ENCODE measurements at places on chromosomes 7 and 10.

GRCh38 chr7:26584326-26584725, 280.1 kb downstream of the SKAP2 start:
- no peak for DNase-seq

GRCh38 chr10:101967713-101968112, 88.3 kb downstream of the ARMH3 start:
- no peak for DNase-seq

GRCh38 chr7:70042533-70042932, 444.3 kb downstream of the AUTS2 start:
- no peak for DNase-seq

DNA sequence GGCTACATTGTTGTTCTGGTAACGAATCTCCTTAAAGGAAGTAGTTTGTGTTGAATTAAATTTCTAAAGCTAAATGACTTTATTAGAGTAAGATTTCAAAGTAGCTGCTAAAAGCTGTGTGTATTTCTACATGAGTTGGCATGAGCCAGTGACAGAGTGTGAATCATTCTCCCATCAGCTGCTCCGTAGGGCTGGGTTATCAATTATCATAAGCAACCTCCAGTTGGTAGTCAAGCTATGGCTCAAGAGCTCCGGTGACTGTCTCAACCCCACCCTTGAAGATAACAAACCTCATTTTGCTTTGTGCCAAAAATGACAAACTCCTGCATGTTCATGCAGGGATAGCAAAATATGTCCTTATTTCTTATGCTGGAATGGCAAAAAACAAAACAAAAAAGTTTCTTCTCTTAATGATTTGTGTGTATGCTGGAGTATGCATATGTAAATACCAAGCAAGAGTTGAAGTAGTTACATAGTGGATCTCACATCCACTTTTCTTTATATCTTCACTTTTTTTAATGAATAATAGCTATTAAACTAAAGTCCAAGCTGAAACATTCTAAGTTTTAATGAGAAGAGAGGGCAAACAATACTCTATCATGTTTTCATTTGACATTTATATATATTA, 249.4 kb downstream of the CACNA2D1 start:
- peak; percentile 77 for DNase-seq

DNA sequence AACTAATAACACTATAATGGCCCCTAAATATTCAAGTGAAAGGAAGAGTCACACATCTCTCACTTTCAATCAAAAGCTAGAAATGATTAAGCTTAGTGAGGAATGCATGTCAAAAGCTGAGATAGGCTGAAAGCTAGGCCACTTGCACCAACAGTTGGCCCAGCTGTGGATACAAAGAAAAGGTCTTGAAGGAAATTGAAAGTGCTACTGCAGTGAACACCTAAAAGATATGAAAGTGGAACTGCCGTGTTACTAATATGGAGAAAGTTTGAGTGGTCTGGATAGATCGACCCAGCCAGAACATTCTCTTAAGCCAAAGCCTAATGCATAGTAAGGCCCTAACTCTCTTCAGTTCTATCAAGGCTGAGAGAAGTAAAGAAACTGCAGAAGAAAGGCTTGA, 12.1 kb upstream of the SNX13 start:
- no peak for DNase-seq

DNA sequence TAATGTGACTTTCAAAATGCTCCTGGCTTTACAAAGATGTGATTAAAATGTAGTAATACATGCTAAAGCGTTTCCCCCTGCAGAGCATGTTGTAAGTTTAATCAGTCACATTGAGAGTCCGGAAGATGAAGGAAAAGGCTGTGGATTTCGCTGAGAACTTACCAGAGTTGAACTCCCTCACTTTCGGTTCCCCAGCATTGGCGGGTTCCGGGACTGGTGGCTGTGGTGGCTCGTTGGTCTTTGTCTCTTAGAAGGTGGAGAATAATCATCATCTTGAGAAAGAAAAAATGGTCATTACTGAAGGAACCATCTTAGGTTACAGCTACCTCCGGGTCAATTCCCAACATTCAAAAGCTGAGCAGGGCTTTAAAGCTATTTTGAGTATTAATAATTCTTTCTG, 9.6 kb upstream of the NUPR2 start:
- DNase-seq: no peak

DNA sequence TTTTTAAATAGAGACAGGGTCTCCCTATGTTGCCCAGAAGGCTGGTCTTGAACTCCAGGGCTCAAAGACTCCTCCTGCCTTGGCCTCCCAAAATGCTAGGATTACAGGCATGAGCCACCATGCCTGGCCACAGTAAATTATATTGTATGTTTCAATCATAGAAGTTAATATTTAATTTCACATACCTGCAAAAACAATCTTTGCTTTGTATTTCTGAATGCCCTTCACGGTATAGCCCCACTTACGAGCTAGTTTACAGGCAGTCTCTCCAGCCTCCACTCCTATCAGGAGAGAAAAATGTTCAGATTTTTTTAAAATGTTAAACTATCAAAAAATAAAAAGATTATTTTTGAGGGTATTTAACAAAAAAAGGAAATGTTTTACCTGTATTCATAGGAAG, 10.4 kb downstream of the OAT start:
- DNase-seq: no peak

GRCh38 chr7:70458745-70459144, 673.2 kb upstream of the GALNT17 start:
- no peak for DNase-seq

DNA sequence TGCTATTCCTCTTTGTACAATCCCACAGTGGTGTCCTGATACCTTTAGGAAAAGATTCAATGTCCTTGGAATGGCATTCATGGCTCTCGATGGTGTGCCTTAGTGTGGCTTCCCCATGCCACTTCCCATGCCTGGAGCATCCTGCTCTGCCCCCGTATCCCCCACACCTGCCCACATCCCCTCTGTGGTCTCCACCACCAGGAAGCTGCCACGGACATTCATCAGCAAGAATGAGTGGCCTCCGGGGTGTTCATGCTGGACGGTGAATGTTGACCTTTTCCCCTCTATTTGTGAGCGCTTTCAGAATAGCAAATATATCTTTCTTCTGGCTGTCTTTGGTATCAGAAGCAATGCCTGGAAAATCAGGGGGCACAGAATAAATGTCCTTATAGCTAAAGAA, 262.0 kb upstream of the NRP1 start:
- DNase-seq: no peak

- no peak for DNase-seq
Observed at GRCh38 chr10:86888585-86889381, 68.6 kb downstream of the MMRN2 start.

GRCh38 chr7:102283477-102284189, 3.0 kb upstream of the SH2B2 start:
- DNase-seq: no peak

GRCh38 chr10:110498982-110499795, 1.5 kb downstream of the DUSP5 start:
- DNase-seq: peak; percentile 28

DNA sequence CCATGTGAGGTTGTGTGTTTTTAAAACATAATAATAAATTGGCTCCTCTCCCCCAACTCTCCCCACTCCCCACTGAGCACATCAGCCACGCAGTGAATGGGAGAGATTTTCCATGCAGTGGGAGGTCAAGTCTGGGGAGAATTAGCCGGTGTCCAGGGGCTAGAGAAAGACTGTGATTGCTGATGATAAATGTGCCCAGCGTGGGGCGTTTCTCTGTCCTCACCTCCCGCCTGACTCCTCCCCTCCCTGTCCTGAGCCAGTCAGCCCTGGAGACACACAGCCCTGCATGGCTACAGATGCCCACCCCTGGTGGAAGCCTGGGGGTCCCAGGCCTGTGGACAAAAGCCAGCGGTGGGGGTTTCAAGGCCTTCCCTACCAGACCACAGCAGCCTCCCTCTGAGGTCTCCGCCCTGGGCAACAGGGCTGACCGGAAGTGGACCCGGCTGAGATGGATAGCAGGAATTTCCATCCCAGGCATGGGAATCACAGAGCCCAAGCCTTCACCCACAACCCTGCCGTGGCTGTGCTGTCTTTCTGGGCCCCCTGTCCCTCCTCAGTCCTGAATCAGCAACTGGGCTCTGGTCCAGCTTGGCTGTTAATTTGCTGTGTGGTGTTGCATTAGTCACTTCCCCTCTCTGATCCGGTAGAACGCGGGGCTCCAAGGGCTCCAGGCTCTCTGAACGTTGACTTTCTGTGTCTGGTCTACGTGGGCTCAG, 46.8 kb upstream of the SLC29A3 start:
- DNase-seq: no peak

GRCh38 chr7:50329775-50330174, 25.3 kb downstream of the IKZF1 start:
- DNase-seq: no peak

DNA sequence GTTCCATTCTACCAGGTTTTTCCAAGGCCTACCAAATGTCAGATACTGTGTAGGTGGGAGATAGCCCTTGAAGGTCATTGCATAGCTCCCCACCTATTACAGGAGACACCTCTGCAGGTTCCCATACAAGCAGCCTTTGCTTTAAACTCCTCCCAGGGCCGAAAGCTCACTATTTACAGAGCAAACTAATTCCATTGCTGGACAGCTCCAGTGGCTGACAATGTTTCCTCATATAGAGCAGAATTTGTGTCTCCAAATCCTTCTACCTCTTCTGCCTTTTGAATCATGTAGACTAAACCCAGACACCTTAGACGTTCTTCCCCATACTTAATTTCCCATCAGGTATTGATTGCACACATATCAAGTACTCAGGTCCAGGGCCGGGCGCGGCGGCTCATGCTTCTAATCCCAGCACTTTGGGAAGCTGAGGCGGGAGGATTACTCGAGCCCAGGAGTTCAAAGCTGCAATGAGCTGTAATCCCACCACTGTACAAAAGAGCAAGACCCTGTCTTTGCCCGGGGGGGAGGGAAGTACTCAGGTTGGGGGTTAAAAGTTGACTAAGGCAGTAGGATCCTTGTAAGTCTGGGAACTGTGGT, 2.1 kb downstream of the CNNM1 start:
- no peak for DNase-seq

GRCh38 chr7:1055491-1055955, 11.2 kb downstream of the GPR146 start:
- peak; percentile 56 for DNase-seq

- DNase-seq: no peak
Observed at GRCh38 chr7:28845106-28845505, 113.0 kb downstream of the TRIL start.

- DNase-seq: no peak
Observed at GRCh38 chr7:102201576-102201975, 85.1 kb upstream of the SH2B2 start.

DNA sequence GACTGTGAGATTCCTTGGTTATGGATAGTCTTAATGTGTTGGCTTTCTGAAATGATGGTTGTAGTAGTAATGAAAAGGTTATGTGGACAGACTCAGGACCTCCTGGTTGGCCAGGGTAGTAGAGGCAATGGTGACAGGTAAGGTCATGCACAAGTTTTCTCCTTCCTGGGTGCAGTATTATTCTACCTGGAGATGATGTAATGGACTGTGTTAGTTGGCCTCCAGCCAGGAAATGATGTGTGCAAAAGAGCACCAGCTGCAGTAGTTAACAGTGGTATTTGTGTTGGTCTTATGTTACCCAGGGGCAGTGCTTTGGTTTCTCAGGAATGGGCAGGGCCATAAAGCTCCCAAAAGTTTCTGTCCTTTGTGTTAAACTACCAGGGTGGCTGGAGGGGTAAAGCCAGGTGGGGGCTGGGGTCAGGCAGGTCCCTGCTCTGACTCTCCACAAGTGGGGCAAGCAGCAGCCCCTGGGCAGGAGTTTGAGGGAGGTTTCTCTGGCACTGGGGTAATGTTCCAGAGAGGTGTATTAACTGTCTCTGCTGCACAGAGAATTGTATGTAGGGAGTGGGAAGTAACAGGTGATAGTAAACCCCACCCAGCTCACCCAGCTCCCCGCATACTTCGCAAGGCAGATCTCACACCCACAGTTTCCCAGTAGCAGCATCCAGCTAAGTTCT, 36.3 kb downstream of the GPR22 start:
- peak; percentile 31 for DNase-seq

- DNase-seq: peak; percentile 54
Observed at GRCh38 chr10:125521721-125522680, 161.0 kb downstream of the TEX36 start.

DNA sequence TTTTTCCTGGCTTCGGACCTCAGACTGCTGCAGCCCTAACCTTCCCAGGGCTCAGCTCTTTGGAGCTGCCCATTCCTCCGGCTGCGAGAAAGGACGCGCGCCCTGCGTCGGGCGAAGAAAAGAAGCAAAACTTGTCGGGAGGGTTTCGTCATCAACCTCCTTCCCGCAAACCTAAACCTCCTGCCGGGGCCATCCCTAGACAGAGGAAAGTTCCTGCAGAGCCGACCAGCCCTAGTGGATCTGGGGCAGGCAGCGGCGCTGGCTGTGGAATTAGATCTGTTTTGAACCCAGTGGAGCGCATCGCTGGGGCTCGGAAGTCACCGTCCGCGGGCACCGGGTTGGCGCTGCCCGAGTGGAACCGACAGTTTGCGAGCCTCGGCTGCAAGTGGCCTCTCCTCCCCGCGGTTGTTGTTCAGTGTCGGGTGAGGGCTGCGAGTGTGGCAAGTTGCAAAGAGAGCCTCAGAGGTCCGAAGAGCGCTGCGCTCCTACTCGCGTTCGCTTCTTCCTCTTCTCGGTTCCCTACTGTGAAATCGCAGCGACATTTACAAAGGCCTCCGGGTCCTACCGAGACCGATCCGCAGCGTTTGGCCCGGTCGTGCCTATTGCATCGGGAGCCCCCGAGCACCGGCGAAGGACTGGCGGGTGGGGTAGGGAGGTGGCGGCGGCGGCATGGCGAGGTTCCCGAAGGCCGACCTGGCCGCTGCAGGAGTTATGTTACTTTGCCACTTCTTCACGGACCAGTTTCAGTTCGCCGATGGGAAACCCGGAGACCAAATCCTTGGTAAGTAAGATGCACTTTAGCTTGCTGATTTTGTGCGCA, at the start of gene PLXDC2:
Gene PLXDC2 (plus strand): TSS at position 22 of the 820 bp plus-strand sequence.
- DNase-seq: peak; percentile 15

DNA sequence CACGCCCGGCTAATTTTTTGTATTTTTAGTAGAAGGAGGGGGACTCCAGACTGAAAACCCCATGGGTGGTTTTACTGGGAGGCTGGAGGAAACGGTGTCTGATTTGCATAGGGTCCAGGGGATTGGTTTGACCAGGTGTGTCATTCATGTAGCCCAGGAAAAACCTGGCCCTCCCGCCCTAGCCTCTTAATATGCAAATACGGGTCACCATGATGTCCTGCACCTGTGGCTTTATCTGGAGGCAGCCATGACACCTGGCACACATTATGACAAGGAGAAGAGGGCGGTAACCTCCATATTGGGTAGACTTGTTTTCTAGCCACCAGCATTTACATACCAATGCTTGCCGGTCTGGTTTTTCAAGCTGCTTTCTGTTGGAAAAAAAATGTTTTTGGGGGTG, 68.0 kb downstream of the TRIL start:
- no peak for DNase-seq

DNA sequence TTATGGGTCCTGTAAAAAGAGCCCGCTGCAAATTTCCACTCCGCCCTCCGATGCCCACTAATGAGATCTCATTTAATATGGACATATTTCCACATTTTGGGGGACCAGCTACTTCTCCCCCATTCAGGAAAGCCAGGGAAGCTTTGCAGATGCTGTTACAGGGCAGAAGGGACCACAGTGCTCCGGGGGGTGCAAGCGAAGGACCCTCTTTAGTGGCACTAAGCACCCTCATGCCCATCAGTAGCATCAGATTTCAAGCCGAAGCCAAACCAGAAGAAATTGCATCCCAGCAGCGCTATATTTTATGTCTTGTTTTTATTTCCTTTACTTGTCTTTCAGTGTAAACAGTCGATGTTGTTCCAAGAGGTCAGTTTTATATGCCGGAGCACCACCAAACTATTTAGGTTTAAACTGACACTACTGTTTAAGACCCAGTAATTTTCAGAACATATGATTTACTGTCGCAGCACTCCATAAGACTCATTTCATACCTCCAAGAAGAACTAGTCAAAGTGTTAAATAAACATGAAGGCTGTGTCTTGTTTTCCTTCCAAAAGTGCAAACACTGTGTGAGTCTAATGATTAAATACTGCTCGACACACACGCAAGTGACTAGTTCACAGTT, 122.2 kb upstream of the MGMT start:
- DNase-seq: no peak

Data from erythroblast (primary cell).